NCI-H446 (cell line): ENCODE measurements at places on chromosomes 11 and 22.

- DNase-seq: no peak
These were observed 12.3 kb upstream of the CYP2D6 start for GRCh38 chr22:42142771-42143461.

DNA sequence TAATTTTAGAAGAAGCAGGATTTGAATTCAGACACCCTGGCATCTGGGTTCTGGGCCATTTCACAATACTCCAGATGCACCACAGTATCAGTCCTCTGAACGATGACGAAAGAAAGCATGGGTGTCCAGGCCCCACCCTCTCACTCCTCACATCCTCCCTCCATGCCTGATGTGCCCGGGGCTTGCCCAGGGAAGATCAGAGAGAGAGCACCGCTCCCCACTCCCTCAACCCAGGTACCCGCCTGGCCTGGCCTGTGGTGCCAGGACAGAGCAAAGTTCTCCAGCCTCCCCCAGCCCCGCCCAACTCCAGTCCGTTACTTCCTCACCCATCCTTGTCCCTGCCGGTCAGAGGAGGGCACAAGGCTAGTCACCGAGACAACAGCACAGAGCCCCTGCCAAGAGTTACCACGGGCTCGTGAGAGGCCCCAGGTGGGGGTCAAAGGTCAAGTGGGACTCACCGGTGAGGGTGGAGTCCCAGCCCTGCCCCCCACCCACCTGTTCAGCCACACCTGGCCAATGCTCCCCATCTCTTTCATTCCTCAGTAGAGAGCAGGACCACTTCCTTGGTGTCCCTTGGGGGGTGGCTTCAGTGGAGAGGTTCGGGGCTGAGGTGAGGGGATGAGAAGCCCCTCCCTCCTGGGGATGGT is 8.1 kb downstream of the BCL9L start:
- no peak for DNase-seq

DNA sequence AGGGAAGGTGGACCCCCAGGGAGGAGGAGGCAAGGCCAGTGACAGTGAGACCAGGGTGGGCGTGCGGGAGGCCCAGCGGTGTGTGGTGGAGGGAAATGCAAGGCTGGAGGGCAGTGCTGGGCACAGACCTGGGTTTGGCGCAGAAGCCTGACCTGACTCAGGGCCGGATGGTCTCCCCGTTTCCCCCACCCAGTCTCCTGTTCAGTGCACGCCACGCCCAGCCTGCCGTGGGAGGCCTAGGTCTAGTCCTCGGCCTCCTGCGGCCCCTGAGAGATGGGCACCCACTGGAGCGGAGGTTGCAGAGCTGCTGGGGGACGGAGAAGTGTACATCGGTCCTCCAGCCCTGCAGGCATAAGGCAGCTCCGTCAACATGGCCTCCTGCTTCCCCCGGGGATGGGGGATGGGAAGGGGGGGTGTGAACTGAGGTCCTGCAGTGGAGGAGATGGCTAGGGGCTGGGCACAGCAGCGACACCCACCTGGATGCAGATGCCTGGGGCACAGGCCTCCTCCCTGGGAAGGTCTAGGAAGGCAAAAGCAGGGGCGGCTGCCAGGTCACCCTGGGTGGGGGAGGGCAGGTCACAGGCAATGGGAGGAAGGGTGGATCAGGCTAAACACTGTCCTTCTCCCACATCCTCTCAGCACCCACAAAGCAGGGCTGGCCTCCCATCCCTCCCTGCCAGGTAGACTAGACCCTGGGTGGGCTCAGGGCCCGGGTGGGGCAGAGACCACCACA is 15.9 kb downstream of the IL17REL start:
- DNase-seq: no peak

- DNase-seq: no peak
These were observed 7.9 kb upstream of the EHF start for GRCh38 chr11:34613015-34613414.

GRCh38 chr22:22909605-22910271 is 22.1 kb downstream of the IGLL5 start:
- DNase-seq: no peak

DNA sequence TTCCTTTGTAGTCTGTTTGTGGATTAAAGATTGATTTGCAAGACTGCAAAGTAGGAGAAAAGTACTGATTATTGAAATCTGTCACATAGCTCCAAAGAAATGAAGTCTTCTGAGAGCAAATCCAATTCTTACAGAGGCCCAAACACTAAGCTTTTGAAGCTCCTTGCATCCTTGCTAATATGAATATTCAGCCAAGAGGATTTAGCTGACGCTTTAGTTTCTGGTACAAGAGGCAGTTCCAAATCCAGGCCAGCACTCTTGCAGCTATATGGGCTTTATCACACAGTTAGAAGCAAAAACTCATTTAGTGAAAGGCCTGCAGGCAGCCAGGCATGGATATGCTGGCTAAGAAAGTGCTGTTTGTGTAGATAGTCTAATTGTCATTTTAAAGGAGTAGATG is 12.7 kb downstream of the PAAF1 start:
- no peak for DNase-seq

DNA sequence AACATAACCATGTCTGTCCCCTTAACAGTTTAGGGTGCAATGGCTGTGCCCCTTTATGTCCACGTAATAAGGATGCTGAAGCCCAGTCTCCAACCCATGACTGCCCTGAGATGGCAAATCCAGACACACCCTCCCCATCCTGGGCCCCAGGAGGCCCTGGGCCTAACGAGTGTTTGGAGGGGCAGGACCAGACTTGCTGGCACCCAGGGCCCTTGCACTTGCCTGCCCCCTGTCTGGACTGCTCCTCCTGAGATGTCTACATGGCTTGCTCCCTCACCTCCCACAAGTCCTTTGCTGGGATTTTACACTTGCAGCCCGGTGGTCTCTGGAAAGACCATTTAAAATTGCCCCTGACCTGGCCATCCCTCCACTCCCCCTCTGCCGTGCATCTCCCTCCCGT is 132.2 kb upstream of the NECTIN1 start:
- no peak for DNase-seq

DNA sequence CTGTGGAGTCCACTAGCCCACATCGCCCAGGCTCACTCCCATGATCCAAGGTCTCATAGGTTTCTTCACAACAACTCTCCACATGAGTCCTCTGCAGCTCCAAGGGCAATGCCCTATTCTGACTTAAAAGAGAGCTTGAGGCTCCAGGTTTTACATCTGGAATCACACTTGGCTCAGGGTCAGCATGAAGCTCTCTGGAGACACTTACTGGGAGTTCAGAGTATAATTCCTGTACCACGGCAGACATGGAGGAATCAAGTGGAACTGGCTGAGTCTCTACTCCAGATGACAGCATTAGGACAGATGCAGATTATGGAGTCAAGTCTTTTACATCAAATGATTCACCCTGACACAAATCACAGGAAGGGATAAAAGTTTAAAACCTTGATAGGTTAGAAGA is 11.4 kb downstream of the PRR14L start:
- DNase-seq: no peak

DNA sequence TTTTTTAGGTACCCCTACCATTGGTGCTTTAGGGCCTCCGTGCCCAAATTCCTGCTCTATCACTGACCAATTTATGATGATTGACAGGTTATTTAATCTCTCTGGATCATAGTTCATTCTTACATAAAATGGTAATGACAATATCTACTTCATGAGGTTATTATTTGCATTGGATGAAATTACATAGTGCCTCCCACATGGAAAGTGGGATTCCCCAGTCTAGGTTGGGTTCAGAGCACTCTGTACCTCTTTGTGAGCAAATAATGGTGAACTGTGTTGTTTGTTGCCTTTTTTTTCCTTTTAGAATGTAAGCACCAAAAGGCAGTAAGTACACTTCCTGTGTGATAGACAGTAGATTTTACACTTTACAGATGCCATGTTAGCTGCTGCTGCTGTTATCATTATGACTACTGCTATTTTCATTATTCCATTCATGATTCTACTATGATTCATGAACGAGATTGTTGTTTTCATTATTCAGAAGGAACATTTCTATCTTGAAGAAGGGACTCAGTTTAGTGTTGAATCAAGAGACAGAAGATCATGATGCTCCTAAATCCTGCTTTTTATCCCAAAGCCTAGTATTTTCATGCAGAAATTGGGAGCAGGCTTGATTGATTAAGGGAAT is 100.8 kb downstream of the ALX4 start:
- no peak for DNase-seq

- no peak for DNase-seq
These were observed 338.0 kb downstream of the AASDHPPT start for GRCh38 chr11:106415510-106415909.

DNA sequence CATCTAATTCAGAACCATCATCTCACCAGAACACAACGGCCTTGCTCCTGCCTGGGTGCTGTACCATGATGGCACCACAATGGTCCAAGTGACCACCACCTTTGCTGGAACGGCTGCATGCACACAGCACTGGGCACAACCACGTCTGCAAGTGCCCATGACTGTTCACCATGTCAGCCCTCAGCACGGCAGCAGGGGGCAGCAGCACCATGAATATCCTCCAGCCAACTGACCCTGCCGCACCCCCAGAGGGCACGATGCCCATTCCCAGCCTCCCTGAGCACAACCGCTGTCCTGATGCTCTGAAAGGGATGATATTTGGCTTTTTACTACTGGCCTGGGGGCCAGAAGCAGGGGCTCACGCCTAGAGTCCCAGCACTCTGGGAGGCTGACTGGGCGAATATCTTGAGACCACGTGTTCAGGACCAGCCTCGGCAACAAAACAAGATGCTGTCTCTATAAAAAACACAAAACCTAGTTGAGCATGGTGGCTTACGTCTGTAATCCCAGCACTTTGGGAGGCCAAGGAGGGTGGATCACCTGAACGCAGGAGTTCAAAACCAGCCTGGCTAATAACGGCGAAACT is 25.7 kb downstream of the DRD4 start:
- no peak for DNase-seq
